ENCODE measurements at places on chromosomes 4 and X.
A peak's percentile ranks its signal among the peaks of the same experiment; 100 is the strongest.

GRCh38 chr4:153512952-153513500, 46.9 kb downstream of the TMEM131L start:
- no peak for DNase-seq

DNA sequence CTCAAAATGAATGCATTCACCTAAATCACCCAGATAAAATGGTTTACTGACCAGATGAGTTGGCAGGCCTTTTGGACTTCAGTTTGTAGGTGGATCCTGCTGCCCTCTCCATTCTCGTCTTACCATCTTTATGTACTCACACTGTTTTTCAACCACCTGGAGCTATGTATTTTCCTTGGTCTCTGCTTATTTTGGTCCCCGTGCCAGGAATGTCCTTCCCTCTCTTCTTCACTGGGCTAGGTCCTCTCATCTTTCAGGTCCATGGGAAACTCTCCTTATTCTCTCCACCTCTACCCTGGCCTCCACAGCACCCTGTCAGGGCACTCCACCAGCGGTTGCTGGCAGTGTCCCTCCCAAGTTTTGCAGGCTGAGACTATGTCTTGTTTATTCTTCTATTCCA, 2.6 kb downstream of the GPRIN3 start:
- no peak for DNase-seq

GRCh38 chr4:88738180-88738579, 40.6 kb upstream of the NAP1L5 start:
- DNase-seq: no peak

DNA sequence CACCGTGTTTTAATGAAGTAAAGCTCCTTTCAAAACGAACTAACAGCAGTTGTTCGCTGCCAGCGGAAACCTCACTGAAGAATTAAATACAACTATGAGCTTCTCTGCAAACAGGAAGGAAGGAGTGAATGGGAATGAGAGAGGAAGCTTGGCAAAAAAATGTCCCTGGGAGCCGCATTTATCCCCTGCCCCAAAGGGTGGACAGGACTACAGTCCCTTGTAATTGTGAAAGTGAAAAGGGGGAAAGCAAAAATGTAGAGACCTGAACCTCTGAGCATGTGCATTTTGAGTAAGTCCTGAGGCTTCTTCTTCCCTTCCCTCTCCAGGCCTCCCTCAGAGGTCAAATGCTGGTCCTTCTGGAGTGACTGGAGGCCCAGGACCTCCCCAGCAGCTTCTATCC, 53.8 kb upstream of the BMP2K start:
- DNase-seq: no peak

DNA sequence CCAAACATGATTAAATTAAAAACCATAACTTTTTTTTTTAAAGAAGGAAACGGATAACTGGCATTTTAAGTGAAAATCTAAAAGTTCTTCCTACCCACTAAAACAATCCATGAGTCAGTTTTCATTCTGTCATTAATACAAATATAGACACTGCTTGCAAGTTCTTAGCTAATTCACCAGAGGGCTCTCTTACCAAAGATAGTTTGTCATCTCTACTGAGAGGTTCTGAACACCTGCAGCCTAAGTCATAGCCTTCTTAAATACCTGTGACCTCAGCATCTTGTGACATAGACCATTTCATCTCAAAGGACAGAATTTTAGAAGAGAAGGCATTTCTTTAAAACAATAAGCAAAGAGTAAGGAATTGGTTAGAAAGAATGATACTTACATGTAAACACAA, 65.3 kb upstream of the FAM120C start:
- DNase-seq: peak; percentile 5

GRCh38 chr4:82787342-82787741, 11.3 kb downstream of the SCD5 start:
- no peak for DNase-seq

GRCh38 chr4:41660352-41660751, 88.2 kb downstream of the PHOX2B start:
- DNase-seq: no peak

DNA sequence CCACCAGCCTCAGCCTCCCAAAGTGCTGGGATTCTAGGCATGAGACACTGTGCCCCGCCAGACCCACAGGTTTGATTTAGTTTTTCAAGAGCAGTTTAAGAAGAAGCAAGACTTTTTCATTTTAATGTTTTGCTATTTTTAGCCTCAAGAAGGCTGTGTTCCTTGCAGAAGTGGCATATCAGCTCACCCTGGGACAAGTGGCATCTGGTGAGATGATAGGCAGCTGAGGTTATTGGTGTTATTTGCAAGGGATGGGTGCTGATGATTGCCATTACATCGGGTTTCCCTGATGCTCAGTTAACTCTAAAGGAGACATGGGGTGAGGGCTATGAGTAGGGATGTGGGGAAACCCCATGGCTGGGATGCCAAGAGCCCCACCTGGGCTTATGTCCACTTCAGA, 120.4 kb downstream of the MXRA5 start:
- no peak for DNase-seq

- DNase-seq: no peak
Observed at GRCh38 chr4:98170035-98170434, 26.8 kb upstream of the STPG2 start.

DNA sequence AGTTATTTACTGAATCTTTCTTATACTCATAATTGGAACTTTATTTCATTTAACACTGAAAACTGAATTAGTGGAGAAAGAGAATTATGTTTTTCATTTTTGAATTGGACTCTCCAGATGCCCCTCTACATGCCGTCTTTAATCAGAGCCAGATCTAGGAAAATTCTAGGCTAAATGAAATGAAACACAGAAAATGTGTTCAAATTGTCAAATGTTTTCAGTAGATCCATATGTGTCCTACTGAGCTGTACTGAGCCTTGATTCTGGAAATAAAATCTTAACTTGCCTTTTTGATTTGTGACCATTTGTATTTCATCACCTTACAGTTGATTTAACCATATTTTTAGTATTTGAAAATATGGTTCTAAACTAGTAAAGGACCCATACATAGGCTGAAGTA, 64.0 kb upstream of the GK2 start:
- no peak for DNase-seq

- no peak for DNase-seq
Observed at GRCh38 chr4:182975806-182976205, 58.6 kb upstream of the DCTD start.

DNA sequence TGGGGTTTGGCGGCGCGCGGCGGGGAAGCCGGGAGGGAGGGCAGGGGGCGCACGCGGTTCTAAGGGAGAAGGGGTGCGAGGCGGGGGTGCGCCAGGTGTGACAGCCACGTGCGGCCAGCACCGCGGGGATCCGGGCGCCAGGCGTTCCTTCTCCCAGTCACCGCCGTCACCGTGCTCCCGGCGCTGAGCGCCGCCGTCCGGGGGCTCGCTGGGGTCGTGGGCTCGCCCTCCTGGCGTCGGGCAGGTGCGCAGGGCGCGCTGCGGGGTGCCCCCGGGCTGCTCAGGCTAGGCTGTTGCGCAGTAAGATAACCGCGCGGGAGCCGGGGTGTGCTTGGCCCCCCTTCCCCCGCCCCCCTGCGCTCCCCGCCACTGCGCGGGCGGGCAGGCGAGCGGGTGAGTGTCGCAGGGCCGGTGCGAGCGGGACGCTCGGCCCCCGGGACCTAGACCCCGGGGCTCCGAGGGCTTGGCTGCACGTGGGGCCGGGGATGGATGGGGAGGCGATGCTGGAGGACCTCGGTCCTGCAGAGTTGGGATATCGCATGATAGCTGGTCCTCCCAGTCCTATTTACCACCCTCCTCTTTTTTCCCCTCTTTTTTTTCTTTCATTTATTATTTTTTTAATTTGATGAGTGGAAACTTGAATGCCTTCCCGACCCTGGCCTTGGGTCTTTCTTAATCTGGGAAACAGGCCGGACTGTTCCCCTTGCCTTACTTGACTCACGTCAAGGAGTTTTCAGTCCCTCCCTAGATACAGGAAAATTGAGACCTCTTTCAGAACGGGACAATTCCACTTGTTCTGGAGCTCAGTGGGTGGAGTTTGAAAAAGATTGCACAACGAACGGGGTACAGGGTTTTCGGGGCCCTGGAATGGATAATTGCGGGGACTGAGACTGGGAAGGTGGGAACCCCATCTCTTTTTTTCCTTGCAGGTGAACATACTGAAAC, 797 bp downstream of the TXLNG start:
- DNase-seq: peak; percentile 52

DNA sequence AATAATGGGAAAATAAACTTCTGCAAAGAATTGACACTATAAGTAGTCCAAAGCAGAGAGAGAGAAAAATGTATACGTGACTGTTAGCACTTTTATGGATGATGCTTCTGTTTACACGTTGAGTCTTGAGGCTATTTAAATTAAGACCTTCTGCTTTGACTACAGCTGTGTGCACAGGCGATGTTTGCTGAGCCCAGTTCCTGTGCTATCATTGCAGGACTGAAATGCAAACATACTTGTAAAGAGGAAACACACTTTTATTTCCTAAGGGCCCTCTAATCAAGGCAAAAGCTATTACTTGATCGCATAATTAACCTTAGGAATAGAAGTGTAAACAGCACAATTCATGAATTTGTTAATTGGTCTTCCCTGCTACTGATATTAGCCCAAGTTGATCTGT, 226.9 kb downstream of the FBXW7 start:
- DNase-seq: no peak

- DNase-seq: no peak
Observed at GRCh38 chr4:169114341-169114974, 104.4 kb upstream of the CBR4 start.

- DNase-seq: no peak
Observed at GRCh38 chr4:3388471-3389232, 53.1 kb upstream of the HGFAC start.

- no peak for DNase-seq
Observed at GRCh38 chr4:130393642-130394041, 1297.7 kb downstream of the C4orf33 start.

GRCh38 chrX:22135994-22136684, 104.0 kb downstream of the PHEX start:
- peak; percentile 41 for DNase-seq

DNA sequence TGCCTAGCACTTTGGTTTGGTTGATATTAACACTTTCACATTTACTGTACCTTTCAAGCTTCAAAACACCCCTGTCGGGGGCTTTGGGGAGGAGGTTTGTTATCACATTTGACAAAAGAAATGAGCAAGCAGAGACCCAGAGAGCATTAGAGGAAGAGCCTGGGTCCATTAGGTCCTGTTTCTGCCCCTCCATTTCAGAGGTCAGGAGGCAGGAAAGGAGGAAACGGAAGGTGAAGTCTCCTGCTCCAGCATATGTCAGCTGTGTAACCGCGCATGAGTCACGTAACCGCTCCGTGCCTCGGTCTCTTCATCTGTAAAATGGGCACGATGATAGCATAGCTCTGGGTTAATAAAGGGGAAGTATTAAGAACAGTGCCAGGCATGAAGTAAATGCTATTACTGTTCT, 201.9 kb upstream of the BCOR start:
- peak; percentile 22 for DNase-seq

- DNase-seq: no peak
Observed at GRCh38 chr4:176286728-176287127, 17.7 kb upstream of the ASB5 start.

- peak; percentile 42 for DNase-seq
Observed at GRCh38 chrX:7996414-7996813, 69.2 kb upstream of the PNPLA4 start.

DNA sequence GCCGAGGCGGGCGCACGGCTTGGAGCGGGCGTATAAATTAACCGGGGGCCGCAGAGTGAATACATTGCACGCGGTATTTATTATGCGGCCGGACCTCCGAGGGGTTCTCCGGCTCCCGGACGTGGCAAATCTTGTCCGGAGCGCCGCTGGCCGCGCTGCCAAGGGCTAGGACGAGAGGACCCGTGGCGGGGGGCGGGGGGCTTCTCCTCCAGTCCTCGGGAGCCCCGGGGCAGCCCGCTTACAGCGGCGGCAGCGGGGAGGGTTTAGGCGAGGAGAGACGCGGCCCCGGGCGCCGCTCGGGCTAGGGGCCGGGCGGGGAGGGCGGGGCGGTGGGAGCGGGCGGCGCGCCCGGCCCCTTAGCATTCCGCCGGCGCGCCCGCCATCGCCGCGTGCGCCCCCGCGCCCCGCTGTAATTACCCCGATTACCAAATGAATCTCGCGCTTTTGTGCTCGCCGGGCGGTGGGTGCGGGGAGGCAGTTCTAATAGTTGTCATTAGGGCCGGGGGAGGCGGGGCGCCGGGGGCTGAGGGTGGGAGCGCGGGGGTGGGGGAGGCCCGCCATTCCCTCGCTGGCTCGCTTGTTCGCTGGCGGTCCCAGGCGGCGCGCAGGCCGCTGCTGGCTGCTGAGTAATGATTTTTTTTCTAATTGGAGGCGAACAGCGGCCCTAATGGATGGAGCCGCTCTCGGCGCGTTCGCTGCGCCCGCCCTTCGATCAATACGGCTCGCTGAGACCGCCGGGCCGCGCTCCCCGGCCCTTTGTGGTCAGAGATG, 276.6 kb downstream of the BCOR start:
- DNase-seq: peak; percentile 6

DNA sequence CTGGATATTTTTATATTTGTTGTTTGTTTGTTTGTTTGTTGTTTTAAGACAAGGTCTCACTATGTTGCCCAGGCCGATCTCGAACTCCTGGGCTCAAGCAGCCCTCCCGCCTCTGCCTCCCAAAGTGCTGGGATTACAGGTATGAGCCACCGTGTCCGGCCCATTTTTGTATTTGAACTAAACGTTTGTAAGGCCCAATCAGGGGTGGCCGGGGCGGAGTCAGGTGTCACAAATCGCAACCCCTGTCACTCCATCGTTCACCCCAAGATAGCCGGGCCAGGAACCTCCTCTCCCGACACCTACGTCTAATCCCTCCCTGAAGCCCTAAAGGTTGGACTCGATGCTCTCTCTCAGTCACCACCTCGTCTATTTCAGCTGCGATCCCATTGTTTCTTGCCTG, 722 bp upstream of the EFHC2 start:
- peak; percentile 81 for DNase-seq

- DNase-seq: no peak
Observed at GRCh38 chr4:107519053-107519452, 201.0 kb downstream of the PAPSS1 start.

GRCh38 chr4:180860089-180860720, 1383.0 kb upstream of the TENM3 start:
- no peak for DNase-seq

GRCh38 chr4:77699731-77700210, 94.2 kb downstream of the CXCL13 start:
- DNase-seq: no peak

DNA sequence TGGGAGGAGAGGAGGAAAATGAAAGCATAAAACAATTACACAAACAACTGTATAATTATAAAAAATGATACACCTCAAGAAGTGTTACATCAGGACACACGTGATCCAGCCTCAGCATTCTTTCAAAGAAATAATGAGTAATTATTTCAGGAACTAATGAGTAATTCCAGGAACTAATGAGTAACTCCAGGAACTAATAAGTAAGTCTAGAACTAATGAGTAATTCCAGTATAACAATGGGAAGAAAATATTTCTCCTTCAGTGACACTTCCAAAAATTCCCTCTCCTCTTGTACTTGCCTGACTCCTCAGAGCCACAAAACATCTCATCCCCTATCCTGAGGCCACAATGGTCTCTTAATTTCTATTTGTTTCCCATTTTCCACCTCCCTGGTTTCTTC, 63.5 kb upstream of the COL25A1 start:
- no peak for DNase-seq

DNA sequence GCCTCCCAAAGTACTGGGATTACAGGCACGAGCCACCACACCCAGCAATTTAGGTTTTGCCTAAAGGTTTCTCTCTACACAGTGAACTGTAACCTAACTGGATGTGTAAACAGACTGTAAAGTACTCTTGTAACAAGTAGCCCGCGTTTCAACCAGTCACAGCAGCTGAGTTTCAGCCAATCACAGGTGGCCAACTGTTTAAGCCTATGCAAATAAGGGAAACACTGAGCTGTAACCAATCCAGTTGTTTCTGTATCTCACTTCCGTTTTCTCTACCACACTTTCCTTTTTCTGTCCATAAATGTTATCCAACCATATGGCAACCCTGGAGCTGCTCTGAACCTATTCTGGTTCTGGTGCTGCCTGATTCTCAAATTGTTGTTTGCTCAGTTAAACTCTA, 59.9 kb downstream of the DIPK2B start:
- DNase-seq: no peak
